ENCODE measurements at places on chromosomes 5 and 9. TPM values are rescaled to one million over a fixed set of nuclear protein-coding genes. Genes with fewer than 3 reads are reported as not detected.

The TEX48 gene
- not detected for total RNA-seq

The ZBTB5 gene
- total RNA-seq: 19.4 TPM

The LIX1 gene
- 0.11 TPM for total RNA-seq

The ENTPD8 gene
- 0.42 TPM for total RNA-seq

The MARVELD2 gene
- total RNA-seq: 31.8 TPM

The RIGI gene
- 7.8 TPM for total RNA-seq

GRCh38 chr5:172235827-172236736 lies 42.1 kb downstream of the EFCAB9 start:
- no peak overlapping the region for H3K4me3 ChIP-seq
- peaks cover 4% of the 10 kb centered on the region for H3K4me1 ChIP-seq
- no peaks in the 10 kb centered on the region for H3K27me3 ChIP-seq
- no peak for DNase-seq
- H3K36me3 ChIP-seq: peaks cover 33% of the 10 kb centered on the region

DNA sequence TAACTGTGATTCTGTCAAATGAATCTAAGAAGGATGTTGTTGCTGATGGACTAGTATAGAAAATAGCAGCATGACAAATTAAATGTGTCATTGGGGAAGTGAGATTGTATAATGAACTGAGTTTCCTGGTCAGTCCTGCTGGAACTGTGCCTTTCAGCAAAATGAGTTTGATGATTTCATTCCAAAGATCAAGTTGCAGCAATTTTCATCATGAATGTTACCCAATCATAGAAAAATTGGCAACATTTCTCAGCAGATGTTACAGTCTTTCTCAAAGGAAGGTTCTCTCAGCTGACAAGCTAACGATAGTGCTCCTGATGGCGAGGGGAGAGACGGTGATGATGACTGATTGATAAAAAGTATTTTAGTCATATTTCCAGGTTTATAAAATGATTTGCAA lies 10.7 kb downstream of the PCDHAC2 start:
- no peaks in the 10 kb centered on the region for H3K27me3 ChIP-seq
- no peak overlapping the region for H3K27ac ChIP-seq
- H3K36me3 ChIP-seq: no peaks in the 10 kb centered on the region
- no peak for DNase-seq
- H3K4me1 ChIP-seq: no peaks in the 10 kb centered on the region

DNA sequence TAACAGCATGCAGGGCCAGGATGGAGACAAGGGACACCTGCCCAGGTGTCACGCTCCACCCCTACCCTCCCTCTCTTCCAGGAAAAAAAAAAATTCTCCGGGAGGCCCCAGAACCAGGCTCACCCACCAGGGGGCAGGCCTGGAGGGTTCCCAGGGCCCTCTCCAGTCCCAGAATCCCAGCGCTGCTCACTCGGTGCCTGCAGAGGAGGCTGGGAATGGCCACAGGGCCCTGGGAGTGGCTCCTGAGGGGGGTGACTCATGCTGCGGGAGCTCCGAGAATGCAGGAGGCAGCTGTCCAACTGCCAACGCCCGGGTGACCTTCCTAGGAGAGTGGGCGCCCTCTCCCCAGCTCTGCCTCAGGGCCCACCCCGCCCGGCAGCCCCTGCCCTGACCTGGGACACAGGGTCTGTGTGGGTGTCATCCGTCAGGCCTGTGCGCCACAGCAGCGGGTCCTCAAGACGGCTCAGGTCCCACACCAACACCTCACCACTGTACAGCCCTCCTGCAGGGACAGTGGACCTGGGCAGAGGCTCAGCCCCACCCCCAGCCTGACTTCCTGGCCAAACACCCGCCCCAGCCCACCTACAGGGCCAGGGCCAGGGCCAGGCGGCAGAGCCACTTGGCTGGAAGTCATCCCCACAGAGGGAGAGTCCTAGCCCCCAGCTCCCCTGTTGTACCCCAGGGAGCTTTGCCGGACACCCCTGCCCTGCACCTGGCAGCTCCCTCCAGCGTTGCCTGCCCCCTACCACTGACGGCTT lies 21.2 kb downstream of the DYNC2I2 start:
- no peaks in the 10 kb centered on the region for H3K27me3 ChIP-seq
- peak; percentile 98 for DNase-seq
- peaks cover 6% of the 10 kb centered on the region for H3K4me1 ChIP-seq
- H3K4me3 ChIP-seq: no peak overlapping the region

- H3K27me3 ChIP-seq: no peaks in the 10 kb centered on the region
- no peak for DNase-seq
- H3K4me3 ChIP-seq: no peak overlapping the region
- peaks cover 16% of the 10 kb centered on the region for H3K36me3 ChIP-seq
- H3K27ac ChIP-seq: no peak overlapping the region
These were observed 65.2 kb upstream of the UBAC1 start for GRCh38 chr9:136026266-136026942.

DNA sequence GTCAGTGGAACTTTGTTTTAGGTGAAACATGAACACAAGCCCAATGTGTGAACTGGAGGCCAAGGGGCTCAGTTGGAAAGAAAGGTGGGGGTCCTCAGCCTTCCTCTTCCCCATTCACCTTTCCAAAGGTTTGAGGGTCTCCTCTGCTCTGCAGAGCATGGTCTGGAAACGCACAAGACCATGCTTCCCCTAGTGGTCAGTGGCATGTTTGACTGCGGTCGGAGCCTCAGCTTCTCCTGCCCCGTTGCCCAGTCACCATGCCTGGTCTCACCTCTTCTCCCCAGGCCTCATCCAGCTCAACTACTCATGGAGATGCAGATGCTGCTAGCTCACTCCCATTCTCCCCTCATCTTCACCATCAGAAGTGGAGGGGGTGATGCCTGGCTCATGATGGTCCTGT lies 340.3 kb downstream of the GADD45G start:
- peaks cover 14% of the 10 kb centered on the region for H3K27me3 ChIP-seq
- H3K4me1 ChIP-seq: no peaks in the 10 kb centered on the region
- no peak overlapping the region for H3K4me3 ChIP-seq
- no peak overlapping the region for H3K27ac ChIP-seq
- peak; percentile 74 for DNase-seq

DNA sequence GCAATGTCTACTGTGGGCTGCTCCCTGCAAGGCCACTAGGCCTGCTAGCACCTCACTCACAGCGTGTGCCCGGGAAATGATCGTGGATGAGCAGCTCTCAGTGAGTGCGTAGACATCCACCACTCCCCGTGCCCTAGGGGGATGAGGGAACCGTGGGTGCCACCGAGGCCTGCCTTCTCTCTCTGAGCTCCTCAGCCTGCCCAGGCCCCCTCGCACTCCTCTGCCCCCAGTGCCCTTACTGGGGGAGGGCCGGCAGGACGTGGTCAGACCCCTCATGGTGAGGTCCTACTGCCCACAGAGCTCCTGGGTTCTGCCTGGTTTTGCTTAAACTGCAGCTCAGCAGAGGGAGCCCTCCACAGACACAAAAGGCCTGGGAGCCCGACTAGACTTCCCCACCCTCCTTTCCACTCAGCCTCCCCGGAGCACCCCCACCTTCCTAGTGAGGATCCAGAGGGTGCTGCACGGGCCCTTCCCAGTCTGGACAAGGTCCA lies 220.0 kb downstream of the CACNA1B start:
- no peaks in the 10 kb centered on the region for H3K27me3 ChIP-seq
- H3K4me3 ChIP-seq: no peak overlapping the region
- no peaks in the 10 kb centered on the region for H3K36me3 ChIP-seq
- no peak overlapping the region for H3K27ac ChIP-seq
- DNase-seq: peak; percentile 24

- no peak overlapping the region for H3K27ac ChIP-seq
- no peaks in the 10 kb centered on the region for H3K36me3 ChIP-seq
- no peak for DNase-seq
These were observed 6.3 kb downstream of the TTC16 start for GRCh38 chr9:127722055-127722745.

DNA sequence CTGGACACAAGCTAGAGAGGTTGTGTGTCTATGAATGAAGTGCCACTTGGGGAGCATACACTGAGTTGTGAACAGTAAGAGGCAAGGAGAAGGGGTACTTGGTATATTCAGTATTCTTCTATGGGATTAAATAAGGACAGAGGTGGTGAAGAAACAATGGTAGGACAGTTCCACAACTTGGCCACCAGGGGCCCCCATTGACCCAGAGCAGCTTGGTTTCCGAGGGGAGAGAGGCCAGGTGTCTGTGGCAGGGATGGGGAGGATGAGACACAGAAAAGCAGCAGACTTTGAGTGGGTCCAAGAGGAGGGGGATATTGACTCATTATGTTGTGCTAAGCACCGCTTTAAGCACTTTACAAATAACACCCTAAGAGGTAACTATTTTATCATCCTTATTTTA lies 220.6 kb downstream of the MELK start:
- no peaks in the 10 kb centered on the region for H3K27me3 ChIP-seq
- peaks cover 6% of the 10 kb centered on the region for H3K4me1 ChIP-seq
- no peak overlapping the region for H3K27ac ChIP-seq

DNA sequence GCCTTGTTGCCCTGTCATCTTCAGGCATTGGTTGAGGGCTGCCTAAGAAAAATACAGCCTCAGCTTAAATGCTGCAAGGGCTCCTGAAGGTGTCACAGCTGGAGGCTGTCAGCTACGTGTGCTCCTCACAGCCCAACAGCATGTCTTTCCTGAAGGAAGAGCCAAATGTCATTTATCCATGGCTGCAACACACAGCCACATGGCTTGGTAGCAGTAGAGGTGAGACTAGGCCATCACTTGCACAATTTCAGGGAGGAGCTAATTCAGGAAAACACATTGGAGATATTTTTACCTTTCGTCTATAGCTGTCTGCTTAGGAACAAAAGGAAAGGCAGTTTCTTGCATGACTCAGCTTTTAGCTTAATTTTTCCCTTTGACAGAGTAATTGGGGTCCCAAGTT lies 260.7 kb downstream of the SYK start:
- no peak overlapping the region for H3K4me3 ChIP-seq
- no peaks in the 10 kb centered on the region for H3K36me3 ChIP-seq

DNA sequence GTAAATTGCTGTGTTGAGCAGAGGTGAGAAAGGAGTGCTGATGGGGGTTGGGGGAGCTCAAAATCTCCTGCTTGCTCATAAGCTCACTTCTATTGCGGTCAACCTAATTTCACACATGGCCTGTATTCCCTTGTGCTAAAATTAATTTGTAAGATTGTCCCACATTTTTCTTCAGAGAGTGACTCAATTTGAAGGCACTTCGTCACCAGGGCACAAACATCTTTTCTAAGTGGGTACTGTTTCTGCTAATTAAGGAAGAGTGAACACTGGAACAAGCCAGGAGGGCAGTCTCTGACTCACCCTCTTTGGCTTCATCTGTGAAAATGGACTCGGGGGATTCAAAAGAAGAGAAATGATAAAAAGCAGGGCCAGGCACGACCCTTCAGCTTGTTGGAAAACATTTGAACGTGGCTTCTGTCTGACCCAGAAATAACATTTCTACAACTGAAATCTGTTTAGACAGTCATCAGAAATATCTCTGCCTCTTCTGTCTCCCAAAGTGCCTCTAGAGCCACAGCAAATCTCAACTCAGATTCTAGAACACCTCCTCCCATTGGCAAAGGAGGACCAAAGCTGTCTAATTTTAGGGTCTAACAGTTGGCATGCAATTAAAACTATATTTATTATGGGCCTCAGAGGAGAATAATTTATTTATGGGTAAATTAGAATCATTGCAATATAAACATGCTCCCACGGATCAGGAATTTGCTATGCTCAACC lies 49.8 kb downstream of the FEM1C start:
- H3K27ac ChIP-seq: no peak overlapping the region
- H3K4me3 ChIP-seq: no peak overlapping the region
- H3K36me3 ChIP-seq: no peaks in the 10 kb centered on the region
- DNase-seq: no peak
- no peaks in the 10 kb centered on the region for H3K27me3 ChIP-seq

DNA sequence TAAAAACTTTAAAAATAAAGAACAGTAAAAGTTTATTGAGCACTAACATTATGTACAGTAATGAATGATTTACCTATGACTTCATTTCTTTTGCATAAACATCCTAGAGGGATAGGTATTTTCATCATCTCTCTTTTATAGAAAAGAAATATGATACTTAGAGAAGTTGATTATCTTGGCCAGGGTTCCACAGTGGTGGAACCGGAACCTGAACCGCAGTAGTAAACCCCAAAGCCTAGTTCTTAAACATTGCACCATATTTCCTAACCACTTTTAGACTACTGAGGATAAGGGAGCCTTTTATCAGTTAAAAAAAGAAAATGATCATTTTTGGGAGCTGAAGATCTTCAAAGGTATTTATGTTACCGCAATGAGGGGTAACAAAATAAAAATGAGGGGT lies 205.7 kb upstream of the SGCD start:
- no peak for DNase-seq
- H3K27ac ChIP-seq: no peak overlapping the region
- H3K4me1 ChIP-seq: no peaks in the 10 kb centered on the region
- no peak overlapping the region for H3K4me3 ChIP-seq
- no peaks in the 10 kb centered on the region for H3K36me3 ChIP-seq
- no peaks in the 10 kb centered on the region for H3K27me3 ChIP-seq

DNA sequence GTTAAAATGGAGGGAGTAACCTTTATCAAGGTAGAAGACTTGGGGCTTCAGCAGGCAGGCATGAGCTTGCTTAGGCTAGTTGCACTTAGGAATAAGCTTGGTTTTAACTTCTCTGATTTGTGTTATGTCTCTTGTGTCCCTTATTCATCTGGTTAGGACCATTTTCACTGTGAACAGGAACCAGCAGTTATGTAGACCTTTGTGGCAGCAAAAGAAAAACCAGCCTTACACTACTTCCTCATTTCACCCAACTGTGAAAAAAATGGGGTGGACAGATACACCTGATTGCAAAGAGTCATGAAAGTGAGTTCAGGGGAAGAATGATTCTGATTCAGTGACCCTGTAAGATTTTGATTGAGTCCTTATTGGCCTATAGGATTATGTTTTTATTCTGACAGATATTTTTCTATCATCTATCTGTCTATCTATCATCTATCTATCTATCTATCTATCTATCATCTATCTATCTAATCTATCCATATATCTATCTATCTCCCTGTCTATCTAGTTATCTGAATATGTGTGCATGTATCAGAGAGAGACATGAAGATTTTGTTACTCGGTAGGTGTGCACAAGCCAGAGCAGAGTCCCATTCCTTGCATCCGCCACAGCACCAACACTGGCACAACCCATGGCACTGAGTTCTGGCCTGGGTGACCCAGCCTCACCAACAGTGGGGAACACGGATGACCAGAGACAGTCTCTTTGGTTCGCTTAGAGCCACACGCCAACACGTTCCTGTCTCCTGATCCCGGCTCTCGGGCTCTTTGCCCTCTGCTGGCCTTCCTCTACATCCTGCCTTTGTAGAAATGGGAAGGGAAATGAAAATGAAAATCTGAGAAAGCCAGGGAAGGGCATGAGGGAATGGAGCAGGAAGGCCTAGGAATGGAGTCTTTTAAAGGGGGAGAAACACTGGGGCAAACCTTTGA lies 1.3 kb upstream of the ZNF366 start:
- H3K4me1 ChIP-seq: no peaks in the 10 kb centered on the region
- H3K27ac ChIP-seq: no peak overlapping the region
- DNase-seq: no peak
- H3K36me3 ChIP-seq: no peaks in the 10 kb centered on the region
- no peaks in the 10 kb centered on the region for H3K27me3 ChIP-seq
